Retinal pigment epithelial cell (primary cell): ENCODE measurements at places on chromosomes 3 and 15.

DNA sequence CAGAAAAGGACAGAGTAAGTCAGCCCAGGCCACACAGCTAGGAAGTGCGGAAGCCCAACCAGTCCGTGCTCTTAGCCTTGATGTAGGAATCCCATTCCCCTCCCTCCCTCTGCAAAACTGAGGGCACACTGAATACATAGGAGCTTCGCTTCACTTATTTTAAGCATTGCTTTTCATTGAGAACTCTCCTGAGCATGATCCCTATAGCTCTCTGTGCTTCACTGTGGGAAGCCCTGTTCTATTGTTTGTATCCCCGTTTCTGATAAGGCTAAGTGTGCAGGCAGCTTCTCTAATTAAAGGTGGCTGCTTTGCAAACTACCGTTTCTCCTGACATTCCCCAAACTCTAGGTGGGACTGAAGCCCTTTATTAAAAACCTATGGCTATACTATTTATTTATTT, 29.9 kb downstream of the IL5RA start:
- no peak for DNase-seq

GRCh38 chr15:20346082-20346805, 195.4 kb downstream of the GOLGA6L6 start:
- DNase-seq = no peak

DNA sequence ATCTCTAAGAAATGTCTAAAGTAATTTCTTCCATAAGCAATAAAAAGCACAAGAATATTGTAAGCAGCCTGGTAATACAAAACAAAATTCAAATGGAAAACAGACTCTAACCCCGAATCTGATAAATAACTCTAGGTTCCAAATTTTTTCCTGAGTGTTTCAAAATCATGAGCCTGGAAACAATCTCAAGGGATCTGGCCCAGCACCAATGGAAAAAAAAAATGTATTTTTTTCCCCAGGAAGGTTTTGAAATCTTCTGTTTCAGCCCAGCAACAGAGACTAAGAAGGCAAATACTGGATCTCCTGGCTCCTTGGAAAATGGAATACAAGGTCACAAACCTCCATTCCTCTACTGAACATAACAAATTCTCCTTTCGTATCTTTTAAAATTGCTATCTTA, 13.0 kb downstream of the TBC1D2B start:
- DNase-seq = no peak

DNA sequence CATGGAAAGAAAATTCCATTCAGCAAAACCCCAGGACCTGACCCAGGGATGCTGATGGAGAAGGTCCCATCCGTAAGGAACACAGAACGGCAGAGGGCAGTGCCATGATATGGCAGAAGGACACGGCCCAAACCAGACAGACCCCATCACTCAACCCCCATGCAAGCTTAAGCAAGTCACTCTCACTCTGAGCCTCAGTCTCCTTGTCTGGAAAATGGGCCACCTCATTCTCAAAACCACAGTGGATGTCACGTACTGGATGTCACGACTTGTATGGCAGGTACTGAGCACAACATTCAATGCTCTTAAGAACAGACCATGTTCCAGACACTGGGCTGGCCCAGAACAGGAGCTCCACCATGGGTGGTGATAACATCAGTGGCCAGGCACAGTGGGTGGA, 90.4 kb downstream of the NUP210 start:
- DNase-seq = no peak

- DNase-seq = no peak
These were observed at the start of gene SEMA3G for GRCh38 chr3:52444860-52445793. SEMA3G (minus strand) TSS chr3:52445103; CDS start chr3:52445027, 76 bp downstream.

GRCh38 chr3:15470849-15471248, 43.5 kb downstream of the EAF1 start:
- DNase-seq = no peak

DNA sequence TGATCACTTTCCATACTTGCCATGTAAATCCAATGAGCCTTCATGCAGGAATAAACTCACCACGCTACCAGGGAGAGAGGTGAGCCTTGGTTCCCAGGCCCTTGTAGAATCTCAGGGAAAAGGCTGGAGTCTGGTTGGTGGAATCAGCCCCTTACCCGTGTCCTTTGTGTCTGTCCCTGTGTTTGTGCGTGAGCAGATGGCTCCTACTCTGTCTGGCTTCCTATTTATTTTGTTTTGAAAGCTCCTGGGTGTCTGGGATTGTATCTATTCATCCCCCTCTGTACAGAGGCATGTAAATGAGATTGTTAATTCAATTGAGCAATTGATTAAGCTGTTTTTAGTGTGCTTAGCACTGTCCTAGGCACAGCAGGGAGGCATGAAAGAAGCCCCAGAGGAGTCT, 278.1 kb downstream of the THSD4 start:
- DNase-seq = no peak

- DNase-seq = no peak
These were observed 692 bp upstream of the C15orf39 start for GRCh38 chr15:75200765-75201615.

- DNase-seq = no peak
These were observed 24.1 kb downstream of the SLC51A start for GRCh38 chr3:196240424-196240823.

DNA sequence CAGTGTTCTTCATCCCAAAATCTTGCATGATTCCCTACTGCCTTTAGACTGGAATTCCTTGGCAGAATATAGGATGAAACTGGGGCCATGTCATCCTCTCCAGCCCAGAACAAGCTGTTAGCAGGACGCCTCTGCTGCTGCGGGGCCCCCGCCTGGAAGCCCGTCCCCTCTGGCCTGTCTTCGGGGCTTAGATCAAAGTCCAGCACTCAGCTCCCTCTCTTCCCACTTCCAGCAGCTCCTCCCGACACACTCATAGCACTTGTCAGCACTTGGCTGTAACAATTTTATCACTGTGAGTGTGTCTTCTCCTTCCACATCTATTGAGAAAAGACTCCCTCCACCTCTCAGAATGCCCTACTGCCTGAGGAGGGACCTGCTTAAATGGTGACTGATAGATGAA, 112.0 kb upstream of the HACD2 start:
- DNase-seq = no peak

GRCh38 chr15:36358094-36358493, 221.3 kb upstream of the CDIN1 start:
- DNase-seq = peak; percentile 51
